ENCODE measurements at places on chromosomes 3 and 15.
A peak's percentile ranks its signal among the peaks of the same experiment; 100 is the strongest.

- DNase-seq: no peak
These were observed 1.8 kb upstream of the PLXND1 start for GRCh38 chr3:129608087-129608935.

DNA sequence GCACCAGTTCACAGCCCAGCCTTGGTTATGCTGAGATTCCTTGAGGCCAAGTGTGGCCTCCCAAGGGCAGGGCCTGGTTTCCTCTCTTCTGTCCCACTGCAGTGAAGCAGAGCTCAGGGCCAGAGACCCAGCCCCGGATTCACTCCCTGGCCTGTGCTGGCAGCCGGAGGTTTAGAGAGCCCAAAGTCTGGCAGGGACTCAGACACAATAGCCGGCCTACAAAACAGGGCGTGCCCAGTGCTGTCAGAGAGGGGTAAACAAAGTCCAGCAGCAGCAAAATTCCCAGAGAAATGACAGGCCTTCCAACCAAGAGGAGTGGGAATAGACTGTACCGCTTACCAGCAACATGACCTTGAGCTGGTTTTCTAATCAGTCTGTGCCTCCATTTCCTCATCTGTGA is 14.0 kb downstream of the VIPR1 start:
- DNase-seq: no peak

- DNase-seq: no peak
These were observed 32.4 kb upstream of the CDV3 start for GRCh38 chr3:133540896-133541674.

GRCh38 chr3:75118779-75119178 is 504.3 kb upstream of the CNTN3 start:
- DNase-seq: no peak

DNA sequence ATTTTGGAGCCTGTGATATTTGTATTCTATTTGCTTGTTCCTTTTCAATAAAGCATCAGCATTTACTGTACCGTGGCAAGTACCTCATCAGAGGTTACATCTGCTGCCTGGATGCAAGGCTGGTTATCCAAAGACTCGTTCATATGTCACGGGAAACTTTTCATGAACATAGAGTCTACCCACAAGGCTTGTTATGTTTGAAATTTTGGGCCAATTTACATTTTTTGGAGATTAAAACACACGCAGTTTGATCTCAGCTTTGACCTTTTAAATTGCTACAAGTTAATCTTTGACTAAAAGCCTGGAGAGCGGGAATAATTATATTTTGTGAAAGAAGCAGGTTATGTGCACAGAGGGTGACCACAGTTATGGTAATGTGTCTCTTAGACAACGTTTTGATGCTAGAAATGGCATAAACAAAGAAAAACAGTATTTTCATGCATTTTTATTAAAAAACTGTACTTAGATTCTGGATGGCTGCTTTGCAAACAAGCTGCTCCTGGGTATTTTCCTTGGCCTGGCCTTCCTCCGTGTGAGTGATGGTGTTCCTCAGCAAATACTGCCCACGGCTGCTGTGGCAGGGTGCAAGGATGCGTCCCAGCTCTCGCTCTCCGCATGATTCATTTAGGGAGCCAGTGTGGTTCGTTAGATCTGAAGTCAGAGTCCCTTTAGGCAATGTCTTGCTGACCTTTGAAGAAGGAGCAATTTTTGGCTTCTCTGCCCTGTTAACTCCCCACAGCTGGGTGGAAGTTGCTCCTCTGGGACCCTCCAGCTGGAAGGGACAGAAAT is 27.1 kb downstream of the CHST2 start:
- no peak for DNase-seq

- DNase-seq: no peak
These were observed 94.8 kb downstream of the ATP8B4 start for GRCh38 chr15:50024281-50024680.

DNA sequence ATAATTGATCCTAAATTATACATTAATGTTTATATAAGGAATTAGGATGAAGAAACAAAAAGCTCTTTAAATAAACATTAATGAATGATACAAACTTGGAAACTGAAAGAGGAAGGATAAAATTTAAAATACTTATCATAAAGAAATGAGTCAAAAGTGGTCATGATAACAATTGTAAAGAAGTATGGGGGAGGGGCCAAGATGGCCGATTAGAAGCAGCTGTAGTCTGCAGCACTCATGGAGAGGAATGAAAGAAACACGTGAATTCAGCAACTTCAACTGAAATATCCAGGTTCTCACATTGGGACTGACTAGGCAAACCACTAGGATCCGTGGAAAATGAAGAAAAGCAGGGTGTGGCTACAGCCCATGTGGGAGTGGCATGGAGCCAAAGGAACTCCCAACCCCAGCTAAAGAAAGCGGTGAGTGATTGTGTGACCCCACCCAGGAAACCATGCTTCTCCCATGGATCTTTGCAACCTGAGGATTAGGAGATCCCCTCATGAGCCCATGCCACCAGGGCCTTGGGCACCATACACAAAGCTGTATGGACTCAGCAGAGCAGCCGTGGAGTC is 13.1 kb upstream of the CP start:
- no peak for DNase-seq

DNA sequence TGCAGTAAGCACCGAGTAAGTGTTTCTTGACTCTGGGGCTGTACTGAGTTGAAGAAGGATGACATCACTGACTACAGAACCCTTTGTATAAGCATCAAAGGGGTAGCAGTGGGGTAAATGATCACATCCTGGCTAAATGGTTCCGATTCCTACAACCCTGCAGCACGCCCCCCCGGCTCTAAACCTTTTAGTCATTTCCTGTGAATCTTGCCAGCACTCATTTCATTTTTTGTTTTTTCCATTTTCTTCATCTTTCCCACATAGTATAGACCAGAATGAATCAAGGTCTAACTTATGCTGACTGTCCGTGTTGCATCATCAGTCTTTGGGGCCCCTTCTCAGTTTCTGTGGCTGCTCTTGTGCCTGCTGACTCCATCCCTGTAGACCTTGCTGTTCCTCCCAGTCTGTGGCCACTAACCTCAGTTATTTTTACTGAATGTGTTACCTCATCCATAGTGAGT is 383.1 kb upstream of the TPRG1 start:
- DNase-seq: no peak

DNA sequence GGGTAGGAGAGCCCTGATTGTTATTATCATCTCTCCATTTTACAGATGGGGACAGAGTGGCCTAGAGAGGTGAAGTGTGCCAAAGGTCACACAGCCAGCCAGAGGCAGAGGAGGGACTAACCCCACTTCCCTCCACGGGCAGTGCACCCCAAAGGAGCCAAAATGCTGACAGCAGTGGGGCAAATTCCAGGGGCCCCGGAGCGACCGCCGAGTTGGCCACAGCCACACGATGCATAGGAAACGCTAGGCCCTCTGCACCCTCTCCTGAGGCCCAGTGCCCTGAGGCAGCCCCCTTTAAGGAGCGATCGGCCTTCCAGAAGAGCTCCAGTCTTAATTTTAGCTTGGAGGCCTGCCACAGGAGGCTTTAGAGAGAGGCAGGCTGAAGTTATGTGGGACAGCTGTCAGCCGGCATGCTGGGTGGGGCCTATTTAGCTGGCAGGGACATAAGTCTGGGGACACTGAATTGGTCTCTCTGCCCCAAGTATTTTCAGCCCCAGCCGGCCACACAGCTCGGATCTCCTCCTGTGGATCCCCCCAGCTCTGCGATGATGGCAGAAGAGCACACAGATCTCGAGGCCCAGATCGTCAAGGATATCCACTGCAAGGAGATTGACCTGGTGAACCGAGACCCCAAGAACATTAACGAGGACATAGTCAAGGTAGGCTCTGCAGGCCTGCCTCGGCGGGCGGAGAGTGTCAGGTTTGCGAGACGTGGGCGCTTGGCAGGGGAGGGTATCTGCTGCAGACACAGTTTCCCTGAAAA is at the start of gene CAV3:
CAV3 (plus strand) TSS at position 471 of the 763 bp plus-strand sequence; CDS start at position 546, 75 bp downstream.
- no peak for DNase-seq

DNA sequence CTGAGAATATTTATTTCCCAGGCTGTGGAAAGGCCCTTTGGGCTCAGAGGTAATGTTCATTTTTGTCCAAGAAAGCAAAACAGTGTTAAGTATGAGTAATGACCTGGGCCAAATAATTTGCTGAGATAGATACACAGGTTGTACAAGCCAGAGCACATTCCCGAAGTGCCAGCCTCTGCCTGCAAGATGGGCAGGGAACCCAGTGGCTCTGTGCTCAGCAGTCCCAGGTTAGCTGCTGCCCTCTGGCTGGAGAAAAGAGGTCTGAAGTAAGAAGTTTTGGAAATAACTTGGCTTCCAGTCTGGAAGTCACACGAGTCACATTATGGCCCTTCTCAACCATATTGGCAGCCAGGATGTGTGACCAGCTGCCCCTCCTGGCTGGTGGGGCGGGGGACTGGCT is 20.2 kb downstream of the MYZAP start:
- peak; percentile 26 for DNase-seq

GRCh38 chr3:46617941-46618340 is 5.6 kb downstream of the FAM240A start:
- DNase-seq: no peak

DNA sequence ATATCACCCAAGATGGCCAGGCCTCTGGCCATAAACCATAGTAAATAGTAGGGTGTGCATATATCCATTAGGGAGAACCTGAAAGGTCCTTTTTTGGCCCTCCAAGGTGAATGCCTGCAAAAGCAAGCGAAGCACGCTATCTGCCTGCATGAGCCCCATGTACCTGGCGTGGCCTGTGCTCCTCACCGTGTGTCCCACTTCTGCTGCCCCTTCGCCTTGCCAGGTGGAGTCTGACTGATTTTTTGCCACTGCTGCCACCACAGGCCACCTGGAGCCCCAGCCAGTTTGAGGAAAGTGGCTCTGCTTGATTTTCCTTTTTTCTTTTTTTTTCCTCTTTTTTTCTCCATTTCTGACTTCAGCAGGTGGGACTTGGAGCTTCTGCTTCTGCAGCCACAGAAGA is 139.7 kb downstream of the SNRPN start:
- no peak for DNase-seq

- no peak for DNase-seq
These were observed 152.2 kb downstream of the CFAP20DC start for GRCh38 chr3:58897646-58898045.

- DNase-seq: no peak
These were observed 81.6 kb upstream of the RPL32 start for GRCh38 chr3:12922881-12923431.

- DNase-seq: no peak
These were observed 16.3 kb downstream of the ZNF385D start for GRCh38 chr3:21734746-21735145.

- DNase-seq: no peak
These were observed 47.5 kb downstream of the DNASE1L3 start for GRCh38 chr3:58163234-58163633.

DNA sequence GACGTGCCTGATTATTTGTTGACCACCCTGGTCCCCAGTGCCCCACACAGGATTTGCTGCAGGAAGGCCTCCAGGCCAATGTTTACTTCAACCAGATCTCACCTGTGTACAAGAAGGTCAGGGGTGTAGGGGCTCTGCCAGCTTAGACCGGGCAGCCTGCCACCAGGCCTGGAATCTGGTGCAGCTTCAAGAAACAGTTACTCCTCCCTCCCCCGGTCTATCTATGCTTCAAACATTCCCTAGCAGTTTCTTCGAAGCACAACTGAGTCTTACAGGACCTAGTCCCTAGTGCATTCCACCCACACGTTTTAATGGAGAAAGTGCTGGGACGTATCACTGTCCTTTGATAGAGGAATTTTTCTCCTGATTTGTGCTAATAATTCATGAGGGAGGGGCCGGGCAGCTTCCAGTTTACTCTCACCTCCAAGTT is 8.0 kb downstream of the SH3BP5 start:
- no peak for DNase-seq

DNA sequence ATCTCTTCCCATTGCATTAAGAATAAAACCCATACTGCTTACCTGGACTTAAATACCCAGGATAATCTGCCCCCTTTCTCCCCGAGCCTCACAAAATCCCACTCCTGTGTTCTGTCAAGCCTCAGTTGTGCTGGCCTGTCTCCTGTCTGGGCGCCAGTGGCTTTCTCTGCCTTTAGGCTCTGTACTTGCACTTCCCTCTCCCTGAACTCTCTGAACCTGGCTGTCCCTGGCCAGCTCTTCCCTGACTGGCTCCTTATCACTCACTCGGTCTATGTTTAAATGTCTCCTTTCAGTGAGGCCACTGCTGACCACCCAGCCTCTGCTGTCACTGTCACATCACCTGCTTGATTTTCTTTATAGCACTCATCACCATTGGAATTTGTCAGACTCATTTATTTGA is 382.7 kb upstream of the PPP2R3A start:
- no peak for DNase-seq

- DNase-seq: no peak
These were observed 377.1 kb upstream of the PROK2 start for GRCh38 chr3:72161881-72162595.

- DNase-seq: no peak
These were observed 32.2 kb upstream of the LRTM1 start for GRCh38 chr3:54960082-54960481.

DNA sequence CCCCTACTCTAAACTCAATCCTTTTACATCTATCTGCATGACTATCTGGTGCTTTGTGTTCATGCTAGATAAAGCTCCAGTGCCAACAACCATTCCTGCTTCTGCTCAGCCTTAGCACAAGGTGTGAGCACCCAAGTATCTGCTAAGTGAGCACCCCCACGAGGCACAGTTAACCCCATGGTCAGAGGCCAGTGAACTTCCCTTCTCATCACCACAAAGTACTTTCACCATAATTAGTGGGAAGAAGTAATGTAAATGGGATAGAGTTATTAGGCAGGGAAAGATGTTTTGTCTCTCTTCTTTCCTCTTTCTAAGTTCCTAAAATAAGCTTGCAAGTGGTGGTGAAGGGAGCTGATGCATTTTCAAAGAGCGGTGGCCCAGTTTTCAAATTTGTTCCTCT is 96.4 kb downstream of the ANO10 start:
- DNase-seq: no peak

DNA sequence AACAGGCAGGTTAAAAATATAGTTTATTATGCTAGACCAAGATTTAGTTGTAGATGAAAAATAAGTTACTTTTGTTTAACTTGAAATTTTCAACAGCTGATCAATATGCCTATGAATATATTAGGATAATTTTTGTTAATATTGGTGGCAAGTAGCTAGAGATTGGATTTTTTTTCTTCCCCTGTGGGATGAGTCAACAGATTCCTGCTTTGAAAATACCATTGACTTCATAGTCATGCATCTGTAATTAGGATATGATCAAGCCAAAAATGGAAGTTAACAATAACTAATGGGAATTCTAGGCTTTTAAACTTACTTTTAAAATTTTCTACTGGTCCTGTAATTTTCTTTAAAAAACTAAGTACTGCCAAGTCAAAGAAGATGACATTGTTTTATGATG is 211.7 kb downstream of the ZIC1 start:
- no peak for DNase-seq

DNA sequence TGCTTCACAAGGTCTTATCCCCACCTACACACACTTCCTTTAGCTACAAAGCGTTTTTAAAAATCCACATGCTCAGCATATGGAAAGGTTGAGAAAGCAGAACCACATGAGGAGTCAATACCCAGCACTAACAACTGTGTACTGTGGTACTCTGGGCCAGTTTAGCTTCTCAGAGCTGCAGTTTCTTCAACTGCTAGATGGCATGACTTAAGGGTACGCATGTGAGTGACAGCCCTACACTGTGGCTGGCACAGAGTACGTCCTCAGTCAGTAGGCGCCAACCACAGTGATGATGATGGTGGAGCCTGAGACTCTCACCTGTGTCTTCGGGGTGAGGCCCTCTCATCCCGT is 17.4 kb downstream of the CCDC12 start:
- DNase-seq: no peak
